Nephron progenitor cell (in vitro differentiated cells): ENCODE measurements at places on chromosomes 16 and 17.
A peak's percentile ranks its signal among the peaks of the same experiment; 100 is the strongest.

- no peak for DNase-seq
Measured at GRCh38 chr17:2101448-2102257, 46.8 kb downstream of the HIC1 start.

DNA sequence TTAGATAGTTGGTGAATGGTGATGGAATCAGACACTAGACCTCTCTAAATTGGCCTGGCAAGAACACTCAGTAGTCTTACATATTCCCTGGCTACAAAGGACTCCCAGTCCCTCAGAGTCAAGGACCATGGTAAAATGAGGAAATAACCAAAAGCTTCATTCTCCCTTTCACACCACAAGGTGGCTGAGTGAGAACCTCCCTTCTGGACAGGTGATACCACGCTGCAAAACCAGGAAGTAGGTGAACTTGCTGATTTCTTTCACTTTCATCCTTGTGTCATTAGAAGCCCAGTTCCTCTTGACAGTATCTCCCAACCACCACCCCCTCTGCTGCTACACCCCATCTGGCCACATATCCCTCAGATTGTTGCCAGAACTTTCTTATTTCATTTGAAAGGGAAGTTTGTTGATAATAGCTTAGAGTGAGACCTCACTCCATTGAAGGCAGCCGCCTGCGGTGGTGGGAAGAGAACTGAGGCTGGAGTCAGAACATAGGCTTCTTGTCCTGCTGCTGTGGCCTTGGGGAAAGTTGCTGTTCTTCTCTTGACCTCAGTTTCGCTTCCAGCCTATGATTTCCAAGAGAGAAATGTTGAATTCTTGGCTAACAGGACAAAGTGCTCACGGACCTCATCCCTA lies 290.6 kb upstream of the CCL2 start:
- DNase-seq: no peak

DNA sequence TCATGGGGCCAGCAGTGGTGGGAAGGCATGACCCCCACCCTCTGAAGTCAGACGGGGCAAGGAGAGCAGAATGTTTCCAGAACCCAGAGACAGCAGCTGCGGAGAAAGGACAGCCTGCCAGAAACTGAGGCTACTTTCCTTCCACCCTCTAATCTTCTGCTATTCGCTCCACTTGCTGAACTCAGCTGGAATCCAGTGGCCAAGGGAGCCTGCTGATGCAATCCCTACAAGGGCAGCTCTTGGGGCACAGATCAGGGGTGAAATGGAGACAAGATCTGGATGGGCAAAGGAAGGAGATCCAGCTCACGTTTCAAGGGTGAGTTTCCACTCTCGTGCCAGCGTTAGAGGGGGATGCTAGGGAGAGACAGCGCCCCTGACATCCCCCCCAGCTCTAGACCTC lies 479.1 kb downstream of the SLC39A11 start:
- no peak for DNase-seq

GRCh38 chr16:85252461-85252860 lies 140.2 kb upstream of the CIBAR2 start:
- DNase-seq: no peak

- DNase-seq: no peak
Measured at GRCh38 chr16:85506635-85506911, 106.5 kb upstream of the GSE1 start.

- no peak for DNase-seq
Measured at GRCh38 chr17:42251115-42251514, 25.1 kb downstream of the STAT5B start.

DNA sequence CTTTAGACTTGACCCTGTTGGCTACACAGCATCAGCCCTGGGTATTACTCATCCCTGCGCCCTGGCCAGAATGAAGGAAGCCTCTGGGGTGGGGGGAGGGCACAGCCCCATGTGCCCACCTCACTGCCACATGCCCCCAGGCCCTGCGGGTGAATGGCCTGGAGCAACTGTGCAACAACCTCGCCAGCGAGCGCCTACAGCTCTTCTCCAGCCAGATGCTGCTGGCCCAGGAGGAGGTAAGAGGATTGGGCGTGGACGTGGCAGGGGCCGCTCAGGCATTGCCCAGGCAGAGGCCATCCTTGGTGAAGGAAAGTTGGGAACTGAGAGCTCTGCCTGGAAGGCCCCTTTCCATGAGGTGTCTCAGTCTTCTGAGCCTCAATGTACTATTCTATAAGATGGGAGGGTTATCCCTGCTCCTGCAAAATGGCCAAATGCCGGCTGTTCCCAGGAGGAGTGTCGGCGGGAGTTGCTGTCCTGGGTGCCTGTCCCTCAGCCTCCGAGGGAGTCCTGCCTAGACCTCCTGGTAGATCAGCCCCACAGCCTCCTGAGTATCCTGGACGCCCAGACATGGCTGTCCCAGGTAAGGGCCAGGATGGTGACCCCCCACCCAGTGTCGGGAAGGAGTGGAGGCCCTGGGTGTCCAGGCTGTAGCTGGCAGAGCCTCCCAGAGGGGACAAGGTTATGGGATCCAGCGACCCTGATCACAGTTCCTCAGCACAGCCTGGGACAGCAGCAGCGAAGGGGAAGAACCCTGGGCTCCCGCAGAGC lies 8.9 kb downstream of the MYO15B start:
- no peak for DNase-seq

DNA sequence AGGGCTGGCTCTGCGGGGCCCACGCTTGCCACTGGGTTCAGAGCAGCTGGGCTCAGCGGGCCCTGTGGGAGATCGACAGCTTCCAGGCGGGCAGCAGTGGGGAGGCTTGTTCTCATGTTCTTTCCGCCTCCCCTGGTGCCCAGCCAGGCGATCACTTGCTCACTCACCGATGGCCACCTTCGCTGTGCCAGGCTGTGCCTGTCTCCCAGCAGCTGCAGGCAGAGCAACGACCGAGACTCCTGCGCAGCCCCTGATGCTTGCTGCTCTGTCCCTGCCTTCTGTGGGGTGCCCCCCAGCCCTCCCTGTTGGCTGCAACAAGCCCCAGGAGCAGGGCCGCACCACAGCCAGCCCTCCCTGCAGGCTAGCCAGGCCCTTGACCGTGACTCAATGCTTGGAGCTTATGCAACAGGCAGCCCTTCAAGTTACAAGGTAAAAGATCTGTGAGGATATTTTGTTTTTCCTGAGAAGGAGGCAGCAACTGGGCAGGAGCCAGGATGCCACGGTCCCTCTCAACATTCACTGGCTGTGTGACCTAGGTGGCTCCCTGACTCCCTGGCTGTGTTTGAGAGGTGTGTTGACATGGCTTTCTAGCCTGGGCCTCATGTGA lies 9.6 kb upstream of the SPNS2 start:
- no peak for DNase-seq

- DNase-seq: no peak
Measured at GRCh38 chr16:20899477-20900298, 470 bp downstream of the DCUN1D3 start.

- no peak for DNase-seq
Measured at GRCh38 chr17:3657874-3658783, 10.2 kb downstream of the TAX1BP3 start.

- DNase-seq: peak; percentile 29
Measured at GRCh38 chr16:81204798-81205680, 33.5 kb upstream of the BCO1 start.

DNA sequence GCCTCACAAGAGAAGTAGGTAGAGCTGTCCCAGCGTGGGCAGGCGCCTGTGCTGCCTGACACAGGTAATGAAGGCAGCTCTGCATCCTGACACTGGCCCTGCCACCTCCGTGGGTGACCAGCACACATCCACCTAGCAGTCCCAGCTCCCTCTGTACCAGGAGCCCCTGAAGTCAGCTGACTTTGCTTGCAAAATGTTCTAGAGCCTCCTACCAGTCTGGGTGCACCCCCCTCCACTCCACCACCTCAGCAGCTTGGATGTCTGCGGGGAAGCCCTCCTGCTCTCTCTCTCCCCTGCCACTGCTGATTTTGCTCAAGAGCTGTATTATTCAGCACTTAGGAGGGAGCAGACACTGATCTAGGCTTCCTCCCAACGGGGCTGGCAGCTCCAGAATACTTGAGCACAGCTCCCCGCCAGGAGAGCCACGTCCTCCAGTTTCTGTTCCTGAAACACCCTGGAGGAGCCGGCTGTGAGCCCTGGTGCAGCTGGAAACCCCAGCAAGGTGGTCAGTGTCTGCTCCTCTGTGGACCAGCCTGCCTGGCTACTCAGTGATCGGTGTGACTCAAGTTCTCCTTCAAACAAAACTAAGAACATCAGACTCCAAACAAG lies 1.0 kb downstream of the RNF166 start:
- no peak for DNase-seq

DNA sequence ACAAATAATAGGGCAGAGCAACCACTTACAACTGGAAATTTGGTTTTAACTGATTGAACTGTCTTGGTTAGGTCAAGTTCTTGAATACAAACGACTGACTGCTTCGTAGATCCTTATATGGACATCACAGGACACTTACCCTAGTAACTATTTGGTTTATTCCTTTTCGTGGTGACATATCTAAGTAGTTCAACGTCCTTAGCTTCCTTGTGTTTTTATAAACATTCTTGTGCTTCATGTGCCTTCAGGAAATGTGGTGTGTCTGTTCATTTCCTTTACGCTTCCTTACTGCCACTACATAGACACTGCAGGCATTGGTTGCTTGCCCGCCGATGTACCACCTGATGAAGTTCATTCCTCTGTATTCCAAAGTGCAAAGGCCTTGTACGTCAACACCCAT lies 59.3 kb downstream of the USP10 start:
- no peak for DNase-seq

- DNase-seq: peak; percentile 67
Measured at GRCh38 chr17:79482727-79483521, 127.9 kb downstream of the RBFOX3 start.
